ENCODE measurements at places on chromosomes 1 and 21.

- no peak for DNase-seq
These were observed 697.9 kb downstream of the USP25 start for GRCh38 chr21:16427587-16428087.

GRCh38 chr1:86778569-86779239 lies 74.3 kb downstream of the SH3GLB1 start:
- DNase-seq, result peak; percentile 83

- DNase-seq, result peak; percentile 42
These were observed 130.8 kb upstream of the SGIP1 start for GRCh38 chr1:66403007-66403731.

DNA sequence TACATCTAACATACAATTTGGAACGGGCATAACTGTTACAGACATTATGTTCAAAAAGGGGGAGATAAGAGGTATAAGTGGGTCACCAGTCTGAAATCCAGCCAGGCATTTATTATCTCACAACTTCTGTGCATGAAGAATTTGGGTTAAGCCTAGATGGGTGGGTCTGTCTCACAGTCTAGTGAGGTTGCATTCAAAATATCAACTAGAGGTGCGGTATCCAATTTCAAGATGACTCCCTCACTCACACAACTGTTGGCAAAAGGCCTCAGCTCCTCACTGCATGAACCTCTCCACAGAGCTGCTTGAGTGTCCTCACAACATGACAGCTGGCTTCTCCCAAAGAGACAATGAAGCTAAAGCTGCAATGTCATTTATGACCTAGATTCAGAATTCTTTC lies 4.7 kb downstream of the AUNIP start:
- no peak for DNase-seq

DNA sequence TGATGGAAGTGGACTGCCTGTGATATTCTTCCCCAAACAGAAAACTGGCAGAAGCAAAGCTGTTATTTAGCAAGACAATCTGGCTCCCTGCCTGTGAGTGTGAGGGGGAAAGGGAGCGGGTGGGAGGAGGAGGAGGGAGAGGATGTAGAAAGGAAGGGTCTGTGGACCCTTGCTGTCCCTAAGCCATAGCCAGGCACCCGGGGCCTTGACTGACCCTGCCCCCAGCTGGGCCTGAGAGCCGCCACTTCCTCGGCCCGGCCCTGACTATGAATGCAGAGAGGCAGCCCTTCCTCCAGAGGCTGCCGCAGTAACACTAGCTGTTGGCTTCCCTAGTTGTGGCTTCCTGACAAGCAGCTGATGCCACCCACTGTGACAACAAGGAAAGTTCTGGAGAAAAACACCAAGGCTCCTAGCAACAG lies 13.9 kb downstream of the PLA2G2F start:
- no peak for DNase-seq

GRCh38 chr1:60281360-60281932 lies 207.9 kb upstream of the C1orf87 start:
- DNase-seq, result peak; percentile 81

DNA sequence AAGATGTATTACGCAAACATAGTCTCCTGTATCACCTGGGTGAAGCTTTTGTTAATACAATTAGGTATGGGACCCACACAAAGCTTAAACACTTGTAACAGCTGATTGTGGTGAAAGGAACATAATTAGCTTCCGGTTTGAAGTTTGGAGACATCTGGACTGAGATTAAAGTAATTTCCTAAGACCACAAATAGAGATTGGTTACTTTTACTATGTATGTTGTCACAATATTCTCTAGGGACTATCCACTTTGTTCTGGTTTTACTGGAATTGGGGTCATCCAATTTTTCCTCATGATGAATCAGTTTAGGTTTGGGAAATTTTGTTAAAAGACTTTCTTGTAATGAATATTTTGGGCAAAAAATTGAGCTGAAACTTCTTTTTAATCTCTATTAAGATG lies 71.8 kb upstream of the SAMSN1 start:
- DNase-seq, result no peak

DNA sequence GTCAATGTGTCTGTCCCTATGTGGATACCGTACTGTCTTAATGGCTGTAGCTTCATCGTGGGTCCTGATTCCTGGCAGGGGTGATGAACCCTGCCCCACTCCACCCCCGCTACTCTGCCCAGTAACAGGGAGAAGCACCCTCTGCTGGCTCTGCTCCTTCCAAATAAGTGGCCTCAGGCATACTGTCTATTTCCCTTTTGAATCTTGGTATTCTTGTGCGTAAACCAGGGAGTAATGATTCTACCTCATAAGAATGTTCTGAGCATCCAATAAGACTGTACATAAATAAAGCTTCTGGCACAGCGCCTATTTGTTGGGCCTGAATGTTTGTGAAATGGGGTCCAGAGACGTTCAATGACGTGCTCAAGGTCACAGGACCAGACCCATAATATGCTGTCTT lies 35.2 kb upstream of the CTPS1 start:
- peak; percentile 96 for DNase-seq

DNA sequence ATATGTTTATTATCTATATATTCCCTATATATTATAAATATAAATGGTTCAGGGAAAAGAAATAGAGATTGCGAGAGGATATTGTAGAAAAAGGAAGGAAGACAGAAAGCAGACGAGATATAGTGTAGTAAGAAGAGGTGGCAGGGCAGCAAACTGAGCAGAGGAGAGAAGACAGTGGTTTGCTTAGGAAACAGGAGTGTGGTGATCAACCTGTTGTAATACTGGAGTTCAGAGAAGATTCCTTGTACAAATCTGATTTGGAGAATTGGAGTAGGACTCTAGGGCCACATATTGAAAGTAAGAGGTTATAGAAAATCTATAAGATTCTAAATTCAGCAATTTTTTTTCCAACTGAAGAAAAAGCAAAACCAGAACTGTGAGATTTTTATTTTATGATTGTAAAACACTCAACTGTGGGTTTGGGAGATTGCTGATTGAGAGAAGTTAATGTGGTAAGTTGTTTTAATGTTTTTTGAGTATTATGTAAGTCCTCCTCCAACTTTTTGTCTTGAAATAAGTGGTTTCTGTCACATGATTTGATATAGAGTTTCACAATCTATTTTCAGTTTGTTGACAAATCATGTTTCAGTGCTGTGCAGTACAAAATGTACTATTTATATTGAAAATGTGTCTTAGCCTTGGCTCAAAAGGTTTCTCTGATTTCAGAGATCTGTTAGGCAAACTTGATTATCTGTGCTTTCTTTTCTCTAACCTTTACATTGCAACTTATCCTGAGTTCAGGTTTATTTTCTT lies 9.6 kb upstream of the AMY2B start:
- peak; percentile 16 for DNase-seq

DNA sequence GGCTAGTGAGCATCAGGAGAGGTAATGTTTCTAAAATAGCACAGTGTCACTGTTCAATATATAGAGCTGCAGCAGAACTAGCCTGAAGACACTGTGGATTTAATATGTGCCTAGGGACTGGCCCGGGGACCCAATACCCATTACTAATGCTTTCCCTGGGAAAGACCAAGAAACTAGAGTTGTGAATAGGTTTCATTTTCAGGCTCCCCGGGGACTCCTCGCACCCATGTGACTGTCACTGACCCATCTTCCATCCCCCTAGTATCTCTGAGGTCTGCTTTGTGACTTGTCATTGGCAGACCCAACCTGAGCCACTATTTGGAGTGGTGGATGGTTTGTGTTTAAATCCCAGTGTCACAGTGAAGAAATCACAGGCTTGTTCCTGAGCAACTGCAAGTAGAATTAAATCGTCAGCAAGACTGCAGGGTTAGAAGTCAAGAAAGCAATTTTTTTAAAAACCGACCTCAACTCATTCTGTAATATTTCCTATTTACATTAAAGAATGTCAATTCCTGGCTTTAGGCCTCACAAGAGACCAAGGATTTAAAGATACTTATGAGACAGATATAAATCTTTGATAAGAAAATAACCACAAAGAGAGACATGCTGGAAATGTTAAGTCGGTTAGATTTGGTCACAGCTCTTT lies 130.0 kb upstream of the TNR start:
- no peak for DNase-seq

- peak; percentile 48 for DNase-seq
These were observed 3.9 kb downstream of the RCC1 start for GRCh38 chr1:28509705-28510272.

DNA sequence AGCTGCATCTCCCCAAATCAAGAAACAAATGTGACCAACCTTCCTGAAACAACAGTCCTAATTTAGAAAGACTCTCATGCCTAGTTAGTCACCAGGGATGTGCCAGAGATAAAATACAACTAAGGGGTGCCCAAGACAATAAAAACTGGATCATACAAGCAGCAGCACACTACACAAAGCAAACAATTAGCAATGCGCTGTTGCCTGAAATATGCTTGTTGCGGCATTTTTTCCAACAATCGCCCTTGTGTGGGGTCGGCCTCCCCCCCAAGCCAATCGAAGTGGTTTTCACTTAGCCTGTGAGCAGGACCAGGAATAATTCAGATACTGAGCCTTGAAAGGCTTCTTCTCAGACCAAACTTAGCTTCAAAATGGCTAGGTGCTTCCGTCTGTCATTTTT lies 1.4 kb upstream of the STMN1 start:
- DNase-seq, result no peak

DNA sequence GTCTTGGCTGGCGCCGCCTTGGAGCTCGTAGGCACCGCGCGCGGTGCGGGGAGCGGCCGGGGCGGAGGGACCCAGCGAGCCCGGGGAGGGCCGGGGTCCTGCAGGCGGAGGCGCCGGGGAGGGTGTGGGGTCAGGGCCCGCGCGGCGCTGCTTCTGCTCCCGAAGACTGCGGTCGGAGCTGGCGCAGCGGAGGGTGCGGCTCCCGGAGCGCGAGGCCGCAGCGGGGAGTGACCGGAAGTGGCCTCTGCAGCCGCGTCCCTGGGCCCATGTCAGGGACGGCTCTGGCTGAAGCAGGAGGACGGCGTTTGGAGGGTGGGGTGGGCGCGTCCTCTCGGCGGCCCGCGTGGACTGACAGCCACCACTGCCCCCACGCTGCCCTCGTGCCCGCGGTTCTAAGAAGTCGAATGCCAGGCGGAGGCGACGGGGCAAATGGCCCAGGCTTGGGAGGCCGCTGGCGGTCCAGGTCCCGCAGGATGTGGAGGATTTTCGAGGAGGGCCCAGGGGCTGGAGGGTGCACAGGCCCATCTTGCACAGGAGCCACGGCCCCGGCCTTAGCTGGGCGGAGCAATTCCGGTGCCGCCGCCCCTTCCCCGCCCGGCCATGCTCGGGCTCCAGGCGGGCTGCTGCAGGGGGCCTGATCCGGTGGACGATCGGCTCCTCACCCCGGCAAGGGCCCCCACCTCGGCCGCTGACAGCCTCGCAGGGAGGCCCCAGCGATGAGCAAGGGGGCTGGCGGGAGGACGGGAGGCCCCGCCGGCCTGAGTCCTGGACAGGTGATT lies 7.7 kb upstream of the ZNF669 start:
- DNase-seq, result peak; percentile 44

- DNase-seq, result no peak
These were observed 260.7 kb downstream of the CHRM3 start for GRCh38 chr1:239647045-239647444.

DNA sequence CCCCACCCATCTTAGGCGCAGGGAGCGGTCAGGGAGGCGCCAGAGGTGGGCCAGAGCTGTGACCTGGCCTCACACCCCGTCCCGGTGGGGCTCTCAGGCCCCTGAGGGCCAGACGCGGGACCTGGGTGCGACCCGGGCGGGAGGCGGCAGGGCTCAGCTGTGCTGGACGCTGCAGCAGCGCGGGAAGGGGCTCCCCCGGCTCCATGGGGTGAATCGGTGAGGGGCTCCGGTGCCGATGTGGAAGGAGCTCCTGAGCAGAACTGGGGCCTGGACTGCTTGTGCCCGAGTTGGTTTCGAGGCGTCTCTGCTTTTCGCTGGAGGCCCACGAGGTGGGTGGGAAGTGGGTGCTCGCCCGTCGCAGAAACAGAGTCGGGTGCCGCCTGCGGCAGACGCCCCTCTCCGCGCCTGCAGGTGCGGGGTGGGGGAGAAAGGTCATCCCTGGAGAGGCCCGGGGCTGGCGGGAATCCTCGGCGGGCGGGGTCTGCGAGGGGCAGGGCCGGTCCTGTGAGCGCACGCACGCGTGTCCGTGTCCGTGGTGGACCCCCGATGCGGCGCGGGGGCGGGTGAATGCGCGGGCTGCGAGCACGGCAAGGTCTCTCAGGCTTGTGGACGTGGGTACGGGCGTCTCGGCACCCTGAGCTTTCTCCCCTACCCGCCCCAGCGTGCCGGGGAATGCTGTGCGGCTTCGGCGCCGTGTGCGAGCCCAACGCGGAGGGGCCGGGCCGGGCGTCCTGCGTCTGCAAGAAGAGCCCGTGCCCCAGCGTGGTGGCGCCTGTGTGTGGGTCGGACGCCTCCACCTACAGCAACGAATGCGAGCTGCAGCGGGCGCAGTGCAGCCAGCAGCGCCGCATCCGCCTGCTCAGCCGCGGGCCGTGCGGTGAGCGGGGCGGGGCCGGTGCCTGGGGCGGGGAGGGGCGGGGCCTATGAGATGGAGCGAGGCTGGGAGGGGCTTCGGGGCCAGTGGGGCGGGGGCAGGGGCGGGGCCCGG lies 20.4 kb downstream of the AGRN start:
- peak; percentile 61 for DNase-seq

DNA sequence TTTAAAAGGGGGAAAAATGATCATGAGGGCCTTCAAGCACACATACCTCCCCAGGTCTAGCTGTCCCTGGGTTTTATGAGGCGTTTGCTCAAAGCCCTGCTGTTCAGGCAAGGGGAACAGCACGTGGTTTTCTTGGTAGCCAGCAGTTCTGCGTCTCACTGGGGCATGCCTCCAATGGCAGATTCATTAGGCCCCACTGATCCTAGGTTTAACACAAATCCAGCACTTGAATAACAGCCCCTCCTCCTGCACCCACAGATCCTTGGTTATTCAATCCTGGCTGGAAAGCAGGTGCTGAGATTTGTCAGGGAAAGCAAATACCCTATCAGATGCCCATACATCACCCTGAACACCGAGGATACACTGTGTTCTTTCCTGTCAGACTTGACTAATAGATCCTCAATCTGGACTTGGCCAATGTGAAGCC lies 106.4 kb downstream of the ZC3H11B start:
- DNase-seq, result no peak

DNA sequence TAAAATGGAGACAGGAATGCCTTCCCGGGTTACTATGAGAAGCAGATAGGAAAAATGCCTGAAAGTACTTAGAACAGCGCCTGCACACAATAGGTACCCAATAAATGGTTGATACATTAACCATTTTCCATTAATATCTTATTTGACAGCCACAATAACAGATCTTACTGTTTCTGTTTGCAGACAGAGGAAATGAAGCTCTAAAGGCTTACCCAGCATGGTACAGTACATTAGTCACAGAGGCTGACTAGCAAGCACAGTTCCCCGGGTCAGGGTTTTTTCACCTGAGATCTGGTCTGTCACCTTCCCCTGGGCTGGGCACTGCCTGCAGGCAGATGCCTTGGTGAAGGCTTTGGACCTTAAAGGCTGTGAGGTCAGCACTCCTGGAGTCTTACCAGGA lies 2.9 kb downstream of the TRIM63 start:
- no peak for DNase-seq

- DNase-seq, result peak; percentile 82
These were observed 42.7 kb upstream of the LDLRAP1 start for GRCh38 chr1:25500694-25501093.

DNA sequence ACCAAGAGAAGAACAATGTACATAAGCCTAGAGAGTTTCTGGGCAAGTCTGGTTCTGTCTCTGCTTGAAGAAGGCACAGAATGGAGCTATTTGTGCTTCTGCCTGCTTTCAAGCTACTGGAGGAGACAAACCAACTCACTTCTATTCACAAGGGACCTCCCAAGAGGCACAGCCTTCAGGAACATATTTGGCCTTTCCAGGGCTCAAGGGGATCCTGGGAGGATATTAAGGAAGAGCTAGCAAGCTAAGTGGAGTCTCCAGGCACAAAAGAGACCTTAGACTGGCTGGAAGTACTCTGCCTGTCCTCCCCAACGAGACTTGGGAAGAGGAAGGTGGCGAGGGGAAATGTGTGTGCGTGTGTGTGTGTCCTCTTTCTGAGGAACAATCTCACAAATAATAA lies at the start of gene OR6Y1:
Gene OR6Y1, minus strand, starts transcription at position 54 of the 400 bp plus-strand sequence. CDS start 6,300 bp downstream, outside the sequence.
- DNase-seq, result no peak

Data from fibroblast of the aortic adventitia (primary cell).